ENCODE measurements at places on chromosomes 6 and 20. TPM values are rescaled to one million over a fixed set of nuclear protein-coding genes. Genes with fewer than 3 reads are reported as not detected.

Gene HLA-DMB
- polyA plus RNA-seq = 0.07 TPM

Gene MUCL3
- polyA plus RNA-seq = not detected

DNA sequence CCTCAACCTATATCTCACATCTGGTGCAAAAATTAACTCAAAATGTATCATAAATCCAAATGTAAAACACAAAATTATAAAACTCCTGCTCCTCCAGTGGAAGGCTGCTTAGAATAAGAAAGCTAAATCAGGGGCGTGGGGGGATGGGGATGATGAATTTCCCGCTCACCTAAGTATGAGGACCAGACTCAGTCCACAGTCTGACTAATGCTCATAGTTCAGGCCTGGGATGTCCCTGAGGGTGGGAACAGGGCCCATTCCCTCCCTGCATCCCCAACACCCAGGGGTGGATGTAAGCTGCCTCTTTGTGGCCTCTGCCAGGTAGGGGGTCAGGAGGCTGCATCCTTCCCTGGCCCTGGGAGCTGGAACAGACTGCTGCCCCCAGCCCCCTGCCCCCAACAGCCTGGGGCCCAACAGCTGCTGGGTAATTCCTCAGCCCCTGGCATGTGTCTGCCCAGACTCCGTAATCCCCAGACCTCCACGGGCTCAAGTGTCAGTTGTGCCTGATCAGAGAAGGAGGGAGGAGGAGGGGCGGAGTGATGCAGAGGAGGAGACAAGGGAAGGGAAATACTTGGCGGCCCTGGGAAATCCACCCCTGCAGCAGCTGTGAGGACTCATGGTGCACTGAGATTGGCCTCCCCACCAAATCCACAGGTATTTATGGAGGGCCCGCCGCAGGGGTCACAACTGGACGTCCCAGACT, 224.5 kb downstream of the PREX1 start:
- no peak for DNase-seq

- DNase-seq = no peak
Observed at GRCh38 chr6:105994118-105994590, 92.0 kb upstream of the PRDM1 start.

DNA sequence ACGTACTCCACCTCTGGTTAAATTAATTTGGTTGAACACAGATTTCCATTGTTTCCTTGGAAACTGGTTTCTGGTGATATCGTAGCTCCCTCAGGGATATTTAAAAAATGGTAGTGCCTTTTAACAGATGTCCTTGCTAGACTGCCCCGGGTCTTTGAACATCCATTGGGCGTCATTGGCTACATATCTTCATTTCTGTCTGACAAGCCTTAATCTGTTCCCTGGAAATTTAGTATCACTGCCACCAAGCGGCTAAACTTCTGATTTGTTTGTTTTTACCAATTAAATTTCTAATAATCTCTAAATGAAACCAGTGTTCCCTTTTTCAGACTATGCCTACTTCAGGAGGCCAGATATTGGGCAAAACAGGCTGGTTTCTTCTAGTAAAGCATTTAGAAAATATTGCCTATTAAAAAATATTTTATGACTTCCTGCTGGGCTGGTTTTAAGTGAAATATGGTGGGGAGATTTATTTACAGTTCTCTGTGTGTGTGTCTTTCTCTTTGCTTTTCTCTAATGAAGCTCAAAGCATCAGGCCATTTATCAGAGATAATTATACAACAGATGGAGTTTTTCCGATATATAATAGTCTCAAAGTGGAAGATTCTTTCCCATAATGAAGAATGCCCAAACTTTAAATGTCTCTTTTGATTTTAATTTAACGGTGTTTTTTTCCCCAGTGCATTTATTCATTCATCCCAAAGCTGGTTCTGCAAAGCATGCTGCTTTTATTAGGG, 249.5 kb downstream of the ZFAND3 start:
- DNase-seq = no peak

Gene SLC52A3
- not detected for polyA plus RNA-seq

GRCh38 chr20:24668384-24668702, 198.9 kb downstream of the SYNDIG1 start:
- no peak for DNase-seq

DNA sequence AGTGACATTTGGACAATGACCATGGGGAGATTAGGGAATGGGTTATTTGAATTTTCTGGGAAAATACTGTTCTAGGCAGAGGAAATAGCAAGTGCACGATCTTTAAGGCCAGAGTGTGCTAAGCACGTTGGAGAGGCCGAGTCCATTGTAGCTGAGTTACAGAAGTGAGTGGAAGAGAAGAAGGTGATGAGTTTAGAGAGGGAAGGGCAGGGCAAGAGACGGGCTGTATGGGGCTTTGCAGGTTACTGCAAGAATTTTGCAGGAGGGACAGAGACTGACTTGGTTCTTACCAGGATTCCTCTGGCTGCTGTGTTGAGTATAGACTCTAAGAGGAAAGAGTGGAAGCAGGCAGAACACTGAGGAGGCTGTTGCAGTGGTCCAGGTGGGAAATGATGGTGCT, 1.1 kb upstream of the NCOA3 start:
- DNase-seq = no peak

DNA sequence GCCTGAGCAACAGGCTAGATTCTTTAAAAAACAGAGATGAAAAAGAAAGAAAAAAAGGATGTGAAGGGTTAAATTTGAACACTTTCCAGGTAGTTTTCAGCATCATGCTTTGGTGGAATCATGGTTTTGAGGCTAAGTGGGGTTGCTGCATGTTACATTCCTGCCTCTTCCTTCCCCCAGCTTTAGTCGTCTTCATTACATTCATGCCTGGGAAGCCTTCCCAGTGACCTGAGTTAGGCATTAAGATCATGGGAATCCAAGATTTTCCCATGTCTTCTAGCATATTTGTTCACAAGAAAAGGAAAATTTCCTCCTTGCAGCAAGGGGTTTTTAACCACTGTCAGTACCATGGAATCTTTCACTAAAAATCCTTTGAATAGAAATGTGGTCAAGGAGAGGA, 12.0 kb downstream of the TPX2 start:
- peak; percentile 78 for DNase-seq

- DNase-seq = no peak
Observed at GRCh38 chr6:7282097-7282906, 30.7 kb downstream of the SSR1 start.

- DNase-seq = peak; percentile 8
Observed at GRCh38 chr6:131250122-131250521, 114.9 kb downstream of the AKAP7 start.

Gene COL20A1
- not detected for polyA plus RNA-seq

- no peak for DNase-seq
Observed at GRCh38 chr6:150723857-150724256, 124.2 kb downstream of the PLEKHG1 start.

Gene RHAG
- not detected for polyA plus RNA-seq

DNA sequence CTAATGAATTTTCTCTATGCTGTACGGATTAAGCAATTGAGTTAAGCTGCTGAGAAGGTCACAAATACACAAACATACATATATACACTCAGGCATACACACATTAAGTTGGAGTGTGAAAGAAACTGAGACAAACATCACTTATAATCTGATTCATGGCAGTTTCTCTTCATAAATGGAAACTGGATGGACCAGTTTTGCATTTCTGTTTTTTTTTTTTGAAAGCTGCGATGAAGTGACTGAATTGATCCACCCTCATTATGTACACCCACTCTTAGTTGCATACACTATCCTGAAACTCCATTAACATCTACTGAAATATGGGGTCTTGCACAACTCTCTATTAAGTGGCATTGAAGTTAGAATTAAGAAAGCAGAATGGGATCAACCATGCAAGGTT, 32.9 kb upstream of the TENT5A start:
- DNase-seq = no peak

Gene FOXQ1
- 0.07 TPM for polyA plus RNA-seq

GRCh38 chr6:167581637-167582036, 245.1 kb upstream of the AFDN start:
- no peak for DNase-seq

- DNase-seq = no peak
Observed at GRCh38 chr20:4720977-4721349, 746 bp upstream of the PRND start.

DNA sequence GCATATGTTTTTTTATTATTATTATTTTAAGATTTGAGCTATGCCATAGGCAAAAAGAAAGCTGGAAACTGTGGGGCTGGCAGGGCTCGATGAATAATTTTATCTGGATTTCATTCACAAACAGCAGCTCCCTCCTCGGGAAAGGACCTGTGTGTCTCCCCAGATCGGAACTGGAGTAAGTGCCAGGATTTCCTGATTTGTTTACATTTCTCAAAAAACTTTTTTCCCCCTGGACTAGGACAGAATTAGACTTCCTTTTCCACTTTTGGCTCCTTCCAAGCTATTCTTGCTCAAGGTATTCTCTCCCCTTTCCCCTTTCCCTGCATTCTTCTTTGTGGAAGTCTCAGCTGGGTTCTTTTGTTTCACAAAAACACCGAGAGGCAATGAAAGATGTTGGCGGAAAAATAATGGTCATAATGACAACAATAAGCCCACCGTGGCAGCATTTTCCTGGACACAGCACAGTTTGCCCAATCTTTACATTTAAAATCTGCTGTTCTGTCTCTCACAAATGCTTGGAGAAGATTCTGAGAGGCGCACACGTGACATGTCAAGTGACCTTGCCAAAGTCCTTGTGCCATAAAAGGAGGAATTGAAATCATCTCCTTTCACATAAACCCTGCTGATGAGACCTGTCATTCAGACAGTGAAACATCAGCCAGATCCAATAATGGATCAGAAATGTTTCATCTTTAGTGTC, 85.8 kb upstream of the PREP start:
- no peak for DNase-seq

DNA sequence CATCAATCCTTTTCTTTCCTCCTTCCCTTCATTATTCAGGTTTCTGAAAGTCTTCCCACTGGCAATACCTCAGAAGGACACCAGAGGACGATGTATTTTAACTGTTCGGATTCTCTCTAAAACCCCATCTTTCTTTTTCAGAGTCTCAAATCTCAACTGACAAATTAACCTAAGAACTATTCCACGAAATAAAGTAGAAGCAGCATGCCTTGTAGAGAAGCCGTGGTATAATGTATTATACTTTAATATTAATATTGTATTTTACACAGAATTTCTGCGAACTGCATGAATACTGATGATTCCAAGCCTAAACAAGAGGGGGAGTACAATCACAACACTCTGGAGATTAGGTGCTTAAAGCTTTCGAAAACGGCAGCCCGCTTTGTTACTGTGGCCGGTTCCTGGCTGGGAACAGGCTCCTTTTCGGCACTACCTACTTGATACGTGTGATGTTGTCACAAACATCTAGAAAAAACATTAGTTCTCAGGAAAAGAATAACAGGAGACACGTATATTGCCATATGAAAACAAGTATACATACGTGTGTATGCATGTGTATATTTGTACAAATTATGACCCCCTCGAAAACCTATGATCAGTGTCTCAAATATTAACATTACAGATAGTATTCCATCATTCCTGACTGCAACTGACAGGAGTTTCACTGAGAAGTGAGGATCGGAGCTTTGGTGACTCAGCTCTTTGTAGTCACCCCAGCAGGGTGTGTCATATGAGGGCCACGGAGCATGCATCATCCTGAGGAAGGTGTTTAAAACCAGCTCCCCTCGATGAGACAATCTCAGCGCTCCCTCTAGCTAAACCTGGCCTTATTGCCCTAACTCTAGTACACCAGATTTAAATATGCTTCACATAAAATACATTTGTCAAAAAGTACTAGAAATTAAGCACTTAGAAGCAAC, 319.7 kb upstream of the TCF21 start:
- DNase-seq = peak; percentile 58

Gene CGA
- polyA plus RNA-seq = 0.19 TPM

Gene ZC3H12D
- polyA plus RNA-seq = 0.02 TPM

DNA sequence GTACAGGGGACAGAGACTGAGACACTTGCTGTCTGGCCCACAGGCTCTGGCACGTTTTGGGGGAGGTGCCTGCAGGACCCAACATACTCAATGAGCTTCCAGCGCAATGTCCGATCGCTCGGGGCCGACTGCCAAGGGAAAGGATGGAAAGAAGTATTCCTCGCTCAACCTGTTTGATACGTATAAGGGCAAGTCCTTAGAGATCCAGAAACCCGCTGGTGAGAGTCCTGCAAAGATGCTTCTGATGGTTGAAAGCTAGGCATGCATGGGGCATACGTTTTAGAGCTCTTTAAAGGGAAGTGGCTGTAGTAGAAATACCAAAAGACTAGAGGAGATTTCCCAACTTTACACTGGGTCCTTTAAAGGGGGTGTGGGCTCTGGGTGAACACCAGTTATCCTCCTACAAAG, 2.2 kb downstream of the PRRC2A start:
- no peak for DNase-seq

DNA sequence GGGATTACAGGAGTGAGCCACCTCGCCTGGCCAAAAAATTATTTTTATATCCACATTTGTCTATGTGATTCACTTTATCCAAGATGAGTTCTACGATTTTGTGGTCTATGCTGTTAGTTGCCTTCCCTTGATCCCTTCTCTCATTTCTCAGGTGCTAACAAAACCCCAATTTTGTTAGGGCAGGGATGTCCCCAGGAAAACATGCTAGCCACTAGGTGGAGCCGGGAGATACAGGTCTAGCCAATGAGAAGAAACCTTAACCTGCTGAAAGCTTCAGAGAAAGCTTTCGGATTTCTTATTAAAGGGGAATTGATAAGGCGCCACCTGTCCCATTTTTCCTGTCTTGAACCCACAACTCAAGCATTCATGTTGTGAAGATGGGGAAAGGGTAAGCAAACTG, 167.4 kb upstream of the OLIG3 start:
- no peak for DNase-seq

- DNase-seq = no peak
Observed at GRCh38 chr6:43763812-43764522, 6.0 kb upstream of the VEGFA start.

- DNase-seq = no peak
Observed at GRCh38 chr6:135084916-135085269, 30.3 kb upstream of the HBS1L start.

Gene SYCP2L
- polyA plus RNA-seq = 0.22 TPM

DNA sequence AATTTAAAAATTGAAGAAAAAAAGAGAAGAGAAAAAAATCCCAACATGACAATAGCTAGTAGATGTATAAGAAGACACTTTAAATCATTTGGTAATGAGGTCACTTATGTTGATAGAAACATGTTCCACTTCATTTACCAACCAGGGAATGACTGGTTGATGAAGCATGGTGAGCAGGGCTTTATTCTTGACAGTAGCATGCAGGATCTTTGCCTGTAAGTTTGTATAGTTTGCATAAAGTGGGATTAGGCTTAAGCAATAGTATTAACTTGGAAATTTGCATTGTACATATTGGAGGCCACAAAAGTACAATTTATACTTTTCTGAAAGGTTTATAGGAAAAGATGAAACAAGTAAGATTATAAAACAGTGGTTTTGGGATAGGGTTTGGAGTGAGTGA, 67.0 kb downstream of the NOX3 start:
- DNase-seq = no peak
